ENCODE measurements at places on chromosomes 1 and 21.

GRCh38 chr1:147099192-147099591 is 73.1 kb downstream of the PRKAB2 start:
- DNase-seq, result no peak

DNA sequence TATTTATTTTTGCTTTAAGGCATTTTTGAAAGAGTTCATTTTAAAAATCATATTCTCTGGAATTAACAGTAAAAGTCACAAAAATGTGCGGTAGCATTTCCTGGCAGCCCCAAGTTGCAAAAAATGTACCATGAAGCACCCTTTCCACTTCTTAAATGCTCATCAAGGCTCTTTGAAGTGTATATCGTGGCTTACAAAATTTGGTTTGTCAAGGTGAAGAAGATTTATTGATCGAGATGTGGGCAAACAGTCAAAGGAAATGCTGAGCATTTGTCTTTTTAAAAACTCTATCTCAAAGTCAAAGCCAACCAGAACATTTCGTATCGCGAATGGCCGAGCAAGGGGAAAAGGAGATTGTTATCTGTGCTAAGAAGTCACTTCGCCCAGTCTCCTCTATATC is 277.5 kb upstream of the KAZN start:
- no peak for DNase-seq

- DNase-seq, result no peak
Measured at GRCh38 chr1:245172026-245172425, 17.2 kb downstream of the KIF26B start.

GRCh38 chr1:40936931-40937339 is 42.6 kb upstream of the CTPS1 start:
- no peak for DNase-seq

- DNase-seq, result no peak
Measured at GRCh38 chr1:41523949-41524675, 39.6 kb upstream of the EDN2 start.

- DNase-seq, result no peak
Measured at GRCh38 chr21:36384885-36385232, 333 bp upstream of the CHAF1B start.

- DNase-seq, result no peak
Measured at GRCh38 chr1:230176871-230177411, 109.9 kb downstream of the GALNT2 start.

GRCh38 chr1:17258758-17259130 is 9.8 kb downstream of the PADI3 start:
- DNase-seq, result no peak

DNA sequence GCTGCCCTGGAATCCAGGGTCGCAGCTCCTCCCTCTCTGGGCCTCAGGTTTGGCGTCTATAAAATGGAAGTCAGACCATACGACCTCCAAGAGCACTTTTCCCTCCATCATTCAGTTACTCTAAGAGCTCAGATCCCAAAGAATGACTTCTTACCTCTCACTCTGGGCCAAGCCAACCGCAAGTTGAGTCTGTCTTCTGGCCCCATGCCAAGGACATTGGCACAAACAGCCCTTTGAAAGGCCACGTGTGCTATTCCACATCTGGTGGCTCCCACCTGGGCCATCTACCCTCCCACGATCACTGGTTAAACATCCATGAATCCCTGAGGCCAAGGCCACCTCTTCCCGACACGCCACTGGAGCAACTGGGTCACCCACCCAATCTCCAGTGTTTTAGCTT is 12.4 kb downstream of the SLC2A7 start:
- DNase-seq, result no peak

DNA sequence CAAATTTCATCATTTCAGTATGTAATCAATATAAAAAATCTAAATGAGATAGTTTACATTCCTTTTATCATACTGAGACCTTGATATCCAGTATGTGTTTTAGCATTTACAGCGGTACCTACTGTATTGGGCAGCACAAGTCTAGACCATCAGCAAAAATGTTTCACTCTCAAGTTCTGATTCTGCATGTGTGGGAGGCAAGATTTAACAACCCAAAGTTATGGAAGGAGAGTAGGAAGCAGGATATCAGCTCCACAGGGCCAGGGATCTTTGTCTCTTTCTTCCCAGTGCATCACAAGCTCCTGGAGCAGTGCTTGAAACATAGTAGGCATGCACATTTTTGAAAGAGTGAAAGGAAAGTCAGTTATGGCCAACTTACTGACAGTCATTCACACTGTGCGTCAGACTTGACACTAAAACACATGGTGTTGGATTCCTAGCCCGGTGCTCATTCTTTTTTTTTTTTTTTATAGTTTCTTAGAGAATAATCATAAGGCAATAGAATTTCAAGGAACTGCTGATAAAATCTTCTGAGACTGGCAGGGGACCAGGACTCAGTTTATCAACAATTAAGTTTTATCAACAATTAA is 6.1 kb downstream of the TENT5C start:
- DNase-seq, result no peak

DNA sequence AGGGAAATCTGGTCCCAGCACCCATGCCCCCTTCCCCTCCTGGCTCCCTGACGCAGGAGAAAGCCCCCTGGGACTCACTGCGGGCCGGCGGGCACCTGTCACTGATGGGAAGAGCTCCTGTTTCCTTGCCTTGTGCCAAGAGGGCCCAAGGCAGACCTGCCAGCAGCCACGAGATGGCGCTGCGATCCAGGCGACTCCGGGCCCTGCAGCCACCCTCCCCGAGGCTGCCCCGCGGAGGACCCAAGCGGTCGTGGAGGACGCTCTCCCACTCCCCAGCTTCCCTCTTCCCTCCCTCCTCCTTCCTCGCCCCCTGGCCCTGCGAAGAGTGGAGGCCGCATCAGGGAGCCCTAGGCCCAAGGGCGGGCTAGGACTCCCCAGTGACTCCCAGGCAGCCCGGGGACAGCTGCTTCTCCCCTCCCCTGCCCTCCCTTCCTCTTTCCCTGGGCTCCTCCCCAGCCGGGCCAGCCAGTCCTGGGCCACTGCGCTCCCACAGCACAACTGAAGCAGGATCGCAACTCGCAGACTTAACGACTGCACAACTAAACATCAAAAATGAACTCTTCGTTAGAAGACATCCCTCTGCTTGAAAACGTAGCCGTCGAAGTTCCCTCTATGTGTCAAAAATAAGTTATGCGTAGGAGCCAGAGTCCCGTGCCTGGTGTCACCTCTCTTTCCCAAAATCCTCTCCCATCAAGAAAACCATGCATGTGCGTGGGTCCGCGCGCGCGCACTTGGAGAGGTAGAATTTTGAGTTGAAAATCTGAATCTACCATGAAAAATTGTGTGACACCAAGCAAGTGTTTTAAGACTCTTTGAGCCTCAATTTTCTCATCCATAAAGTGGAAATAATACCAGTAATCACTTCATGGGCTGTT is 34.2 kb downstream of the BATF3 start:
- DNase-seq, result peak; percentile 82

DNA sequence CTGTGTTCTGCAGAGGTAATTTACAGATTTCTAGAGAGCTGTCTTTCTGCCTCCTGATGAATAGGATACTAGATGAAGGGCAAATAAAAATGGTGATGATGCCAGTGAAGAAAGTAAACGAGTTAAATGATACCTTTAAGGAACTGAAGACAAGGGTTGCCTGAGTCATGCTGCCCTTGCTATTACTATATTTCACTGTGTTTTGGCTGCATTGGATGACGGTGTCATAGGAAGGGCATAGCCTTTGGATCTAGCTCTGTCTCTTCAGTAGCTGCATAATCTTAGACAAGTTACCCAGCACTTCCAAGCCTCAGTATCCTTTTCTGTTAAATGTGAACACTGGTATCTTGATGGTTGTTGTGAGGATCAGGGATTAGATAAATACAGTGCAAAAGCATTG is 131.5 kb upstream of the FGGY start:
- no peak for DNase-seq

- DNase-seq, result no peak
Measured at GRCh38 chr1:239811211-239811885, 280.3 kb upstream of the FMN2 start.

- DNase-seq, result no peak
Measured at GRCh38 chr1:200168926-200169325, 141.4 kb downstream of the NR5A2 start.

DNA sequence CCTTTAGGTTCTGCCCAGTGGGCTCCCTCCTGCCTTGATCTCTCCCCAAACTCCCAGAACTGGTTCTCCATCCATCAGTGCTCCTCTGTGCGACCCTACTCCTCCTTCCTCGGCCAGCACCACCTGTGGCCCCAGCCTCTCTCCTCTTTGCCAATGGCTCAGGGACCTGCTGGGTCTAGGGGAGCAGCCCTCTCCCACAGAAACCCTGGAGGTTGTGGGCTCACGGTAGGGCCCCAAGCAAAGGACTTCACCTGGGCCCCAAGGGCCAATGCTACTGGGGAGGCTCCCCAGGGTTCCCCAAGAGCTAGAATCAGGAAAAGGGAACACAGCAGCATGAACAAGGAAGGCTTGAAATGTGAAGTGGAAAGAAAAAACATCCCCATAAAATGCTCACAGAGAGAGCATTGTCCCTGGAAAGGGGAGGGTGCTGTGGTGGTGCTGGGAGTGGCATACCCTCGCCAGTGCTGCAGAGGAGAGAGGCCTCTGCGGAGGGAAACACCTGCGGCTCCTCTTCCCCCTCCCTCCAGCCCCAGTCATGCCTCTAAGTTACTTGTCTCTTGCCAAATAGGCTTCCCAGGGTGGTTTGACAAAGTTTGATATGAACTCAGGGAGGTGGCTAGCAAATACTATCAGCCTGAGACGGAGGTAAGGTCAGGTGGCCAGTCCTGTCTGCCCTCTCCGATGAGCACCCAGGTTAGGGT is 2.5 kb downstream of the TMEM63A start:
- DNase-seq, result no peak

- DNase-seq, result no peak
Measured at GRCh38 chr1:44481701-44482100, 76.6 kb downstream of the RNF220 start.

GRCh38 chr21:36847189-36847588 is 119.3 kb downstream of the HLCS start:
- DNase-seq, result no peak

DNA sequence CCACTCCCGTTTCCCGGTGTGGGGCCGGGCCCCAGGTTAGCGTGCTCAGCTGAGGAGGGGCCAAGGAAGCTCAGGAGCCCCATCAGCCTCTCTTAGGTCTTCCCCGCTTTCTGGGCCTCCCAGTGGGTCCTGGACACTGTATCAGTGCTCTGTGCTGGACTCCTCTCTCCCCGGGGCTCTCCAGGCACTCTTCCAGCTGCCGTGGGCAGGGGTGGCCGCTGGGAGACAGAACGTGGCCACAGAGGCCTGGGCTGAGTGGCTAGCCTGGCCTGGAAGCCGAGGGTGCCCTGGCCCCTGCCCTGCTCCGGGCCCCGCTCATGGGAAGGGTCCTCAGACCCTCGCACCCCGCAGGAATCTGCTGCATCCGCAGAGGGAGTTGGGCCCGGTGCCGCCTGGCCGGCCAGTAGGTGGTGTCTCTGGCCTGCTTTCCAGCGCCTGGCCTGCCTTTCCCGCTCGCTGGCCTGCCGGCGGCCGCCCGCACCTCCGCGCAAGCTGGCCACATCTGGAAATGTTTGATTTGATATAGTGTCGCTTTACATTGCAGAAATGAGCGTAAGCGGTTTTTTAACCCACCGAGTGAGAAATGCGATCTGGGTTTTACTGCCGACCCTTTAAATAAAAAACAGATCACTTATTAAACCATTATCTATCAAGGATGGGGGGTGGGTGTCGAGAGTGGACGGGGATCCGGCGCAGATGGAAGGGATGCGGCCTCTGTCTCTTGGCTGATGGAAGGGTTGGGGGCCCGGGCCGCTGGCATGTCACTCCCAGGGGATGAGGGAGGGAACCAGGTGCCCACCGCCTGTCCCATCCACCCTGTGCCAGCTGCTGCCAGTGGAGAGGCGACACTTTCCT is 74.4 kb upstream of the TTC34 start:
- DNase-seq, result no peak

DNA sequence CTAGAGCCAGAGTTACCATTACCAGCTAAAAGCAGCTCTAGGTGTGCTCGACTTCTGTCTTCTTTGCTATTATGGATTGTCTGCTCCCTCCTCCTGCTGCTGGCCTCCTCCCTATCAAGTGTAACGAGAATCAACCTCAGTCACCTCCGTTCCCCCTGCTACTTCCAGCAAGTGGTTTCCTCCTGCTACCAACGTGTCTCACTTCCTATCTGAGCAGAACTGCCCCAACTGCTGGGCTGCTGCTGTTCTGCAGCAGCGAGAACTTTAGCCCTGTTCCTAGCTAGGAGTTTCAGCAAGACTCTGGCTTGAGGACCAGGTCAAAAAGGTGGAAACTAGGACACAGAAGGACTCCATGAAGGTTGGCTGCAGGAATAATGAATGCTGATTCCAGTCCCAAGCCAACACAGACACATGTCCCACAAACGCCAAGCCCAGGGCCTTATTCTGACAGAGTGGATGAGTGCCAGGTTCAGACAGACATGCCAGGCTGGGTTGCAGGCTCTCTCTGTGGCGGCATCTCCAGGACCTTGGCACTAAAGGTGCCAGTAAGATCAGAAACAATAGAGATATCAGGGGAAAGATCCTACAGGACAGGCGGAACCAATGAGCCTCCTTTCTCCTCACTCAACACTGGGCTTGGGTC is 46.9 kb downstream of the CD34 start:
- DNase-seq, result no peak

GRCh38 chr1:31398246-31398645 is 14.8 kb upstream of the SERINC2 start:
- DNase-seq, result no peak

DNA sequence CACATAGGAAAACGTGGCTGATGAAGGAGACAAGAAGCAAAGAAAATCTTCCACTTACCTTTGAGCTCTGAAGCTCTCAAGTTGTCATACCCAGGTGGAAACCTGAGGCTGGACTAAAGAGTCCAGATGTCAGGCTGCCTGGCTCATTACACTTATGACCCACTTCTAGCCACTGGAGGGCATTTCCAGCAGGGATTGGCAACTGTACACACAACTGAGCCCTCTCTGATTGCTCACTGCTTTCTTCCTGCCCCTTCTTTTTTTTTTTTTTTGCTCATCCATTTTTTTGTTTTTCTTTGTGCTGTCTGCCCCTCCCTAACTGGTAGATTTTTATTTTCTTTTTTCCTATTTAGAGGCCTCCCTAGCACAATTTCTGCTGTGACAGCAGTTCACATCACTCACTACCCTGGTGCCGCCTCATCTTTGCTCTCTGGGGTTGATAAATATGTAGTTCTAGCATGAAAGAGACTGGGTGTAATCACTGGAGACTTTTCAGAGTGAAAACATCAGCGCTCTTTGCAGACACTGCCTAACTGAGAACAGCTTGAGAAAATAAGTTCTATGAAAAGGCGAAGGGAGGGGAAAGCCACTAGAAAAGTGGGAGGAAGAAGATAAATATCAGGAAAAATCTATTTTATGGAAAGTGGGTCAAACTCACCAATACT is 334.5 kb downstream of the NUF2 start:
- DNase-seq, result no peak

DNA sequence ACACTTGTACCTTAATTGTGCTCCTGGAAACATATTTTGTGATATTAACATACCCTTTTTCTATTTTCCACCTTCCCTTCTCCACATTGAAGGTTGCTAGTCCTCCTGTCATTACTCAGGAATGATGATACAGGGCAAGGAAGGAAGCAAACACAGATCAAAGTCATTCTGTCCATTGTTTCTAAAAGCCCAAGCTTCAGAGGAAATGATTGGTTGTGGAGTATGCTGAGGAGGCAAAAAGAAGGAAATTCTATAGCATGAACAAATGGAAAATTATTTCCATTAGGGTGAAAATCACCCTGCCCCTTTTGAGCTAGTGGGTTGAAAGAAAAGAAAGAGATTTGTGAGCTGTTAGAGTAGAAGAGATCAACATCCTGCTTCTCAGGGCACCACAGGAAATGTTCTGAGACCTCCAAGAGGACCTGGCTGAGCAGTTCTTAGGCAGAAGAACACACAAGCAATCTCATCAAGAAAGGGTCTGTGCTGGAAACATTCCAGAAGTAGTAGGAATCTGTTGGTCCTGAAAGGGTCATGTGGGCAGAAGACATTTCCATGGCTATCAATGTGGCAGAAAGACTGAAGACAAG is 29.0 kb upstream of the PRRX1 start:
- no peak for DNase-seq

Data from stimulated activated CD4-positive, alpha-beta T cell treated with anti-CD3 and anti-CD28 coated beads, TNF-alpha, amount 100 ng/mL, for 48 hours (primary cell).